ENCODE measurements at places on chromosomes 12 and 14.

DNA sequence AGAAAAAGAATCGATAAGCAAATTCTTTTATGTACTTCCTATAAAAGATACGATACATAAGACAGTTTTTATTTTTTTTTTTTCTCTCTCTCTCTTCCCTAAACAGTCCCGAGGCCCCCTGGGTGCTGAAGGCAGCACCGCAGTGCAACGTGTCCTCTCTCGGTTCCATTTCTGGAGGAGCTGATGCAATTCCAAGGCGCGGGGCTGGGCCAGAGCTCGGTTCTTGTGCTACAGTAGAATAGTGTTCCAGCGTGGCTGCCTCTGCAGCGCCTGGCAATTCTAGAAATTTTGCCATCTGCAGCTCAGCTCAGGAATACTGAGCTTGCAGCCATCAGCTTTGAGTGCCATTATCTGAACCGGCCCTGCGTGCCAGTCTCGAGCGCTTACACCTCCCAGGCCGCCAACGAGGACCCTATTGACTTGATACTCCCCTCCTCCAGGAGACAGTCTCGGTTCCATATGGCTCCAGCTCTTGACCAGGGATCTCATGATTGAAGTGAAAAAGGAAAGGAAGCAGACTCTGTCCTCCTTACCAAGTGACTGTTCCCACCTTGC, 630 bp downstream of the ALDH1L2 start:
- no peak for DNase-seq

DNA sequence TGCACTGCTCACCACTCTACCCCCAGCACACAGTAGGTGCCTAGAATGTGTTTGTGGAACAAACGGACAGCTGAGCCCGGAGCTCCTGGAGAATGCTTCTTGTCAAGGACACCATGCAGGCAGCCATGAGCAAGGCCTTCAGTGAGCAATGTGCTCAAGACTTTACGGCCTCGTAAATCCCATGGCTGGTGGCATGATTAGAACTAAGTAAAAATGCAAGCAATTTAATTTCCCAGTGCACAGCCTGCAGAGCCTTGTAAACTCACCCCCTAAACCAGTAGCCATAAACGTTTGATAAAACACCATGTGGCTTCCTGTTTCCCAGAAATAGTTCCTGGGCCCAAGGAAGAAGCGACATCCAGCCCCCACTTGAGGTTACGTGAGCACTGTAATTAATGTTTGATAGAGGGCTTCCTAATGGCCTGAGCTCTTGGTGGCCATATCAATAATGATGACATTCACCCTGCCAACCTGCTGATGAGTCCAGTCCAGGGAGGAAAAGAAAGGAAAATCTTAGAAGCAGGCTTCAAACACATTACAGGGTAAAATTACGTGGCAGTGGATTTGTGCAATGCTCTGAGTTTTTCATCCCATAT, 36.4 kb upstream of the FICD start:
- DNase-seq: no peak

DNA sequence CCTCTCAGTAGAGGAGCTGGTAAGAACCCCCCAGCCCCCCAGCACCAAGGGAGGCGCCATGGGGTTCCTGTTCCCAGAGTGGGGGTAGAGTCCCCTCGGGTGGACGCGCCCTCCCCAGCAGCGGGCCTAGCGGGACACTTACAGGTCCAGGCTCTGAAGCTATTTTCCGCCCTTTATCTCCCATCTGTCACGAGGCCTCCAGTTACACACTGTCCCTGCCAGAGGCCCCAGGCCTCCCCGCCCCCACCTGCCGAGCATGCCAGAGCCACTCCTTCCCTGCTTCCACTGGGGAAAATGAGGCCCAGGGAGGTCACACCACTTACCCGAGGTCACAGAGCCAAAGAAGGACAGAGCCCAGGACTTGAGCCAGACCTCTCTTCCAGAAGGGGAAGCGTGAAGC, 3.1 kb downstream of the C14orf180 start:
- no peak for DNase-seq

GRCh38 chr12:113189361-113189760, 3.8 kb downstream of the RITA1 start:
- no peak for DNase-seq

GRCh38 chr14:96598332-96598928, 96.2 kb downstream of the PAPOLA start:
- DNase-seq: no peak

- DNase-seq: no peak
Measured at GRCh38 chr12:94954948-94955592, 48.4 kb downstream of the NDUFA12 start.

DNA sequence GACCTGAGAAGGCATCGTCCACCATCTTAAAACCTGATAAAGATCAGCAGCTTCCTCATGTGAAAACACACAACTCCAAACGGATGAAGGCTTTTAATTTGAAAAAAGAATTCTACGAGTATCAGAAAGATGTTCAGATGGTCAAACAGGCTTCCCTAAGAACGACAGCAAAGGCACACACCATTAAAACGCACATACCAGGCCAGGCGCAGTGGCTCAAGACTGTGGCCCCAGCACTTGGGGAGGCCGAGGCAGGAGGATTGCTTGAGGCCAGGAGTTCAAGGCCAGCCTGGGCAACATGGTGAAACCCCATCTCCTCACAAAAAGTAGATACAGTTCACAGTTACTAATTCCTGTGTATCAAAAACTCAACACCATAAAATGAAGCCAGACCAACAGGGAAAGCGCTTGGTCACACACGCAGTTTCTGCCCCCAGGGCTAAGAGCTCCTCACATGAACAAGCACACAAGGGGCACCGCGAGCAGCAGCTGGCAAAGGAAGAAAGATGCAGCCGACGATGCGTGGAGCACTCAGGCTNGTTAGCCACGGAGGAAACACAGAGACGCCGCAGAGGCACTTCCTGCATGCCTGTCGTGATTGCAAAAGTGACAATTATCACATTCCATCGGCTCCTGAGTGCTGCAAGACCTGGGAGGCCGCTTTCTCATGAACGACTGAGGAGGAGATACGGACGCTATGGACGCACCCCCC, 78.0 kb downstream of the NOC4L start:
- DNase-seq: no peak

DNA sequence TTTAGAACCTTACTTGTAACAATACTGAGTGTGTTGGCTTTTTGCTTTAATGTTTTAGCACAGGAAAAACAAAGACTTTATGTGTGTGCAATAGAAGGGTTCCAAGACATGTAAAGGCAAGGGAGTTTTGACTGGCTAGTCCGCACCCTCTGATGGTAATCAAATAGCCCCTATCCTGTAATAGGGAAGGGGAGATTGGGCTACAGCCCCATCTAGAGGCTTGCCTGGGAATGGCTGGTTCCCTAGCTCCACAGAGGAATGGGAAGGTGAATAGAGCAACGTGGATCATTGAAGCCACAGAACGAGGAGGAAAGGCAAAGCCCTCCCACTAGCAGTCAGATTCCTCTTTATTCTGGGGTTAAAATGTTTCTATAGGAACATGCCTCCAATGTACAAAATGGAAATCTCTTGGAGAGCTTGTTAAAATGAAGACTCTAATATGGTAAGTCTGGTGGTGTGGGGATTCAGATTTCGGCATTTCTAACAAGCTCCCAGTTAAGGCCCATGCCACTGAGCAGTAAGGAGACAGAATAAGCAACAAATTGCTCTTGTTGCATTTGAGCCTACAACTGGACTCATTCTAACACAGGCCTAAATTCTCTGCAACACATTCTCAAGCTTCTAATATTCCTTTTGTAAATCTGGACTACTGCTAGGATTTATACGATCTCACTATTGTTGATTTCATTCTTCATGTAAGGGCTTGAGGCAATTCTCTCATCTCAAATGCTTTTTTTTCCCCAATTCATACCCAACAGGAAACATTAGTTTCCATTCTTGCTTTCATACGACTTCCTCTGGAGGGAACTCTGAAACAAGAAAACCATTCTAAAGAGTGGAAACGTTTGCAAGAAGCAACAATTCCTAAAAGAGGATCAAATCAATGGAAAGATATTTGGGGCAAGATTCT, 57.1 kb downstream of the NIN start:
- DNase-seq: no peak

- no peak for DNase-seq
Measured at GRCh38 chr12:15801770-15802744, 12.9 kb upstream of the EPS8 start.

GRCh38 chr12:70962226-70962794, 41.8 kb upstream of the PTPRR start:
- no peak for DNase-seq

DNA sequence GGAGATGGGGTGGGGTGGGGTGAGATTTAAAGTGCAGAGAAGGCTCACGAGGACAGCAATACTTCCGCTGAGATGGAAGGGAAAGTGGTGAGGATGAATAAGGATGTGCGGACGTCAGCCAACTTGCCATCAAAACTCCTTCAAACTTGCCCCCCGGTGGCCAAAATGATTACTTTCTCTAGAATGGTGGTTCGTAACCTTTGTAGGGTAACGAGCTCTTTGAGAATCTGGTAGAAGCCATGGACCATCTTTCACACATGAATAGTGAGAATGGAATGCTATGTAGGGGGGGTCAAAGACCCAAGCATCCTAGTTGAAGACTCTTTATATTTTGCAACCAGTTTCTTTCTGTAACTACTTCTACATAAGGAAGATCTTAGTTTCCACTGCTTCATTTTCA, 245.9 kb upstream of the DDHD1 start:
- DNase-seq: no peak

DNA sequence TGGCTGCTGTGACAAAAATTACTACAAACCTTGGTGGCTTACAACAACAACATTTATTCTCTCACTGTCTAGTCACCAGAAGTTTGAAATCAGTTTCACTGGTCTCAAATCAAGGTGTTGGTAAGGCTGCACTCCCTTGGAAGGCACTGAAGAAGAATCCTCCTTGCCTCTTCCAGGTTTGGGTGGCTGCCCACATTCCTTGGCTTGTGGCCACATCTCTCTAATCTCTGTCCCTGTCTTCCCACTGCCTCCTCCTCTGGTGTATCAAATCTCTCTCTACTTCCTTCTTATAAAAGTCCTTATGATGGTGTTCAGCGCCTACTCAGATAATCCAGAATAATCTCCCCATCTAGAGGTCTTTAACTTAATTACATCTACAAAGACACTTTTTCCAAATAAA, 31.0 kb downstream of the PLCZ1 start:
- no peak for DNase-seq

- DNase-seq: no peak
Measured at GRCh38 chr14:92841930-92842329, 47.8 kb downstream of the GOLGA5 start.

- no peak for DNase-seq
Measured at GRCh38 chr12:32780071-32780470, 24.4 kb upstream of the YARS2 start.

- no peak for DNase-seq
Measured at GRCh38 chr12:43332977-43333640, 218.9 kb downstream of the ADAMTS20 start.

- no peak for DNase-seq
Measured at GRCh38 chr12:112837629-112838197, 46.2 kb downstream of the RPH3A start.

DNA sequence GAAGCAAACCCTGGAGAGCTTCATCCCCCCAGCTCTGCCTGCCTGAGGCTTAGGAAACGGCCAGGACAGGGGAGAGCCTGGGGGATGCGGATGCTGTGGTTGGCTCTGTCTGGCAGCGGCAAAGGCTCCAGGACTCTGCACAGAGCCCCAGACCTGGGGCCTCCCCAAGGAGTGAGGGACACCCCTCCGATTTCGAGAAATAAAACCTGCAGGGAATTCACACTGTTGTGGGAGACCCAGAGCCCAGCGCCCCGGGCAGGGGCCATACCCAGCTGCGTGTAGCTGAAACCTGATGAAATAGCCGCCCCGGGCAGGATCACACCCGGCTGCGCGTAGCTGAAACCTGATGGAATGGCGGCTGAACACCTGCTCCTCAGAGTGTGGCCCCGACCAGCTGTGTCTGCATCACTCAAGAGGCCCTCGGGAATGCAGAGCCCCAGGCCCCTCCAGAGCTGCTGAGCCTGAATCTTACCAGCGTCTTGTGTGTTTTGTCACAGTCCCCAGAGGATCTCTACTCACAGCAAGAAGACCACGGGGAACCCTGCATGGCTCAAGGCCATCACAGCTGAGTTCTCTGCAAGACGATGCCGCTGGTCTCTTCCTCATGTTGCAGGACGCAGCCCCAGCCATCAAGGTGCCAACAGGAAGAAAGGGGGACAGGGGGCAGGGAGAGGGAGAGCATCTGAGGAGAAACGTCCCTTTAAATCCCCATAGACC, 46.5 kb upstream of the GALNT9 start:
- DNase-seq: peak; percentile 56

DNA sequence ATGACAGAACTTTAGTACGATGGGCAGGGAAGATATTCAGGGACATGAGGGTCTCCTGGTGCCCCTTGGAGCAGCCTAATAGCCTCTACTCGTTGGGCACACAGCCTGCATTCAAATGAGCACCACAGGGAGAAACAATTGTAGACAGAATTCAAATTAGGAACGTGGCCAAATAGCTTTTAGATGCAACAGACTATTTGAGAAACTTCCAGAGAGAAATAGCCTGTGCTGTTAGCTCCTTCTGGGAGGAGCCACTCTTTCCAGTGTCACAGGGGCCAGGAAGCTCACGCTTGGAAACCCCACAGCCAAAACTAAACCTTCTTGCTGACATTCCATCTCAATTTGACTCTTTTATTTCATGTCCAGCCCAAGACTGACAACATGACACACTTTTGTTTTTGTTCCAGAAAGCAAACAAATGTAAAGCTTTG, 114.5 kb downstream of the RPAP3 start:
- DNase-seq: no peak

DNA sequence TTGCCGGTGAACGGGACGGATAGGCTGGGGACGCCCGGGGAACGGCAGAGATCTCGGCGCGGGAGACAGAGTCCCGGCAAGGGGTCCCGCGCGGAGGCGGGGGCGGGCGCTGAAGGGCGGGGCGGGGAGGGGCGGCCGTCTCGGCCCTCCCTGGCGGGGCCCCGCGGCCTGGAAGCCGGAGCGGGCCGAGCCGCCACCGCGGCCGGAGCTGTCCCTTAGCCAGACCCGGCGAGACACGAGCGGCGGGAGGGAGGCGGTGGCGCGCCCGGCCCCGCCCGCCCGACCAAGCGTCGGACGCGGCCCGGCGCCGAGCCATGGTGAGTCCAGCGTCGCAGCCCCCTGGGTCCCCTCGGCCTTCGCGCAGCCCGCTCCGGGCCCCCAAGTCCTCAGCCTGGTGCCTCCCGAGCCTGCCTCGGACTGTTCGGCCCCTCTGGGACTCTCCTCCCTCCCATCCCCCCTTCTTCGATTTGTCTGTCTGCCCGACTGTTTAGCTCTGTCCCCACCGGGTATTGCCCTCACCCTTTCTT, at the start of gene ARHGEF40:
TSS of gene ARHGEF40 (plus strand) at position 222 of the 527 bp plus-strand sequence. CDS start at position 315, 93 bp downstream.
- no peak for DNase-seq

DNA sequence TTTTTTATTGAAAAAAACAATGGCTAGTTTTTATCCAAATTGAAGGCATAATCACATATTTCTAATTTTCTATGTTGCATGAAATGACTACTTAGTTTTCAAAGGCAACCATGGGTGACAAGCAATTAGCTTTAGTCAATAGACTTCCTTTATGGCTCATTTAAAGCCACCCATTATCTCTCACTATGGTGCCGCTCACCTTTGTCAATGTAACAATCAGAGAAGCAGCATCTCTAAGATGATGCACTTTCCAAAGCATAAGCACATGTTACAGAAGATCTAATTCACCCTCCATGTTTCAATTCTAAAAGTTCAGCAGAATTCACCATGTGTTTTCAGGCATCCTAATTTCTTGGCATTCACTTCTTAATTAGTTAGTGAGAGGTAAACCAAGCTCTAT, 166.6 kb upstream of the RPL10L start:
- DNase-seq: no peak
